ENCODE measurements at places on chromosomes 13 and 19.

- no peak for DNase-seq
Measured at GRCh38 chr19:48069435-48069834, 25.6 kb upstream of the CABP5 start.

DNA sequence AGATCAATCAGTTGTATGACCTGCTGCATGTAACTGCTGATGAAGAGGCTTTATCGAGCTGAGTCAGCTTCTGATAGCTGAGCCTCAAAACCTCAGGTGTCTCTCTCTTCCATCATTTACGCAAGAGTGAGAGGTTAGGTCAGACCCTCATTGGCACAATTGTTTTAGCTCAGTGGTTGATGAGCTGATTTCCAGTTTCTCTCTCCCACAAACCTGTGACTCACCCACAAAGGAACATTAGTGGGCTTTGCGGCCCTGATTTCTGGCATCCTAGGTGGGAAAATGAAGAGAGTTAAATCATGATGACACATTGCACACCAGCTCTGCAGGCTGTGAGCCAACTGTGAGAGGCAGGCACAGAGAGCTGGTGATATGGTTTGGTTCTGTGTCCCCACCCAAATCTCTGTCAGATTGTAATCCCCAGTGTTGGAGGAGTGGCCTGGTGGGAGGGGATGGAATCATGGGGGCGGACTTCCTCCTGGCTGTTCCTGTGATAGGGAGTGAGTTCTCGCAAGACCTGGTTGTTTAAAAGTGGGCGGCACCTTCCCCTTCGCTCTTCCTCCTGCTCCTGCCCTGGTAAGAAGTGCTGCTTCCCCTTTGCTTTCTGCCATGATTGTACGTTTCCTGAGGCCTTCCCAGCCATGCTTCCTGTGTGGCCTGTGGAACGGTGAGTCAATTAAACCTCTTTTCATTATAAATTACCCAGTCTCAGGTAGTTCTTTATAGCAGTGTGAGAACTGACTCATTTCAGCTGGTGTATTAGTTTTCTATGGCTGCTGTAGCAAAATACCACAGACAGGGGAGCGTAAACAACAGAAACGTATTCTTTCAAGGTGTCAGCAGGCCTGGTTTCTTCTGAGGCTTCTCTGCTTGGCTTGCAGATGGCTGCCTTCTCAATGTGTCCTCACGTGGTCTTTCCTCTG lies 33.5 kb upstream of the TMTC4 start:
- DNase-seq, result no peak

DNA sequence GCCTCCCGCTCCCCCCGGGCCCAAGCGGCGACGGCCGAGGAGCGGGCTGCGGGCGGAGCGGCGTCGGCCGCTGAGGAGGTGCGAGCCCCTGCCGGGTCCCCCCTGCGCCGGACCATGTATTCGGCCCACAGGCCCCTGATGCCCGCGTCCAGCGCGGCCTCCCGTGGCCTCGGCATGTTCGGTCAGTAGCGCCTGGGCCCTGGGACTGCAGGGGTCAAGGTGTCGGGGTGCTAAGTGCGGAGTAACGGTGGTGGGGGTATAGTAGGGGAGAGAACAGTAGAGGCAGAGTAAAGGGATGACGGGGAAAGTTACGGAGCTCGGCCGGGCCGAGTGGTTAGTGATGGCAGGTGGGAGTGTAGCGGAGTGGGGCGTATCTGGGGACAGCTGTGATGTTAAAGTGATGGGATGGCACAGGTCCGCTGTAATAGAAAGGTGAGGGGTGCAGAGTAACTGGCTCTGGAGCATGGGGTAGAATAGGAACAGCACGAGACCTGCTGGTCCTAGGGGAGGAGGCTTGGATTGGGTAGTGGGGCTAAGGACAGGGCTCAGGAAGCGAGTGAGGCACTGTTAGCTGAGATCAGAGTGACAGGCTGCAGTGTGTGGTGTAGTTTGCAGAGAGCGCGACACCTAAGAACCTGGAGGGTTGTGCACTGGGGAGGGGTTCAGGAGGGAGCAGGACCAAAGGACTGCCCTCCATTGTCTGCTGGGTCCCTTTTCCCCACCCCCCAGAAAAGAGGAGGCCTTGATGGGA lies 15.7 kb downstream of the CIC start:
- no peak for DNase-seq

GRCh38 chr13:18212873-18213272 lies 968.8 kb downstream of the TUBA3C start:
- no peak for DNase-seq

GRCh38 chr19:3433313-3433712 lies 47.0 kb downstream of the SMIM24 start:
- no peak for DNase-seq

DNA sequence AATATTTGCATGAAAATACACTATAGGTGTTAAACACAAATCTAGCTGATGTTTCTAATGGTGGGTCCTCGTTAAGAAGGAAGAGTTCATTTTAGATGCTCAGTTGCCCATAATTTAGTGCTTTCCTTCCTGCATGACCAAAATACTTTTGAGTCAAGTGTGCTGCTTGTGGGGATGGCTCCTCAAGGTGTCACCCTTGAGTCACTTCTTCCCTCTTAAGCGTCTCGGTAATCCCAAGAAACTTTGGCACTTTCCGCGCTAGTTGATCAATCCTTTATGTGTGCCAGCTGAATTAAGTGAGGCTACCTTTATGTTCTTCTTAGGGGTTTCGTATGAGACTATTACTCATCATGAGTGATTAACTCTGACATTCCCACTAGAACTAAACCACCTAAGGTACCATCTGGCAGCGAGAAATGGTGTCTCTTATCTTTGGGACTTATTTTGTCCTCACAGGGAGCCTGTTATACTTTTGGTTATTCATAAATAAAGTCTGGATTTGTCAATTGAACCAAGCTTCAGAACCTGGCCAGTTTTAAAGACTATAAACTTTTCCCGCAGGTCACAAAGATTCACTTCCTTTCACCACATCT lies 106.8 kb downstream of the NHLRC3 start:
- no peak for DNase-seq

- no peak for DNase-seq
Measured at GRCh38 chr13:63554157-63554556, 2138.5 kb upstream of the PCDH20 start.

- DNase-seq, result no peak
Measured at GRCh38 chr13:46173656-46174055, 8.3 kb downstream of the LCP1 start.

- no peak for DNase-seq
Measured at GRCh38 chr19:14222886-14223285, 16.9 kb upstream of the ADGRL1 start.

GRCh38 chr19:15629003-15629880 lies 11.5 kb upstream of the CYP4F3 start:
- DNase-seq, result peak; percentile 84

GRCh38 chr13:102323012-102323411 lies 78.8 kb downstream of the FGF14 start:
- no peak for DNase-seq

DNA sequence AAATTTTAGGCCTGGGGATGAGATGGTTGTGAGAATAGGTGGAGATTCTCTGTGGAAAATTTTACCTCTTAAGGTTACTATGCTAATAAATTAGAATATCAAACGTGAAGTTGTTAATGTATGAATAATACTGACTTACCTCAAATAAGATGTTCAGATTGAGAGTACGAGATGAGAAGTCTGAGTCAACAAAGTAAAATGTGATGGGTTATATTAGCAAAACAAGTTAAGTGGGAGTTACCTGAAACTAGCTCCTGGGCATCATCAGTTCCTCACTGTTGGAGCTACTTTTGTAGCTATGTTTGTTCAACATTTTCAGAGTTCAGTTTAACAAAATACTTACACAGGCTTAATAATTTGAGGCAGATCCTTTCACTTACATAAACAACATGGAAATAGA lies 108.6 kb downstream of the PIBF1 start:
- no peak for DNase-seq

DNA sequence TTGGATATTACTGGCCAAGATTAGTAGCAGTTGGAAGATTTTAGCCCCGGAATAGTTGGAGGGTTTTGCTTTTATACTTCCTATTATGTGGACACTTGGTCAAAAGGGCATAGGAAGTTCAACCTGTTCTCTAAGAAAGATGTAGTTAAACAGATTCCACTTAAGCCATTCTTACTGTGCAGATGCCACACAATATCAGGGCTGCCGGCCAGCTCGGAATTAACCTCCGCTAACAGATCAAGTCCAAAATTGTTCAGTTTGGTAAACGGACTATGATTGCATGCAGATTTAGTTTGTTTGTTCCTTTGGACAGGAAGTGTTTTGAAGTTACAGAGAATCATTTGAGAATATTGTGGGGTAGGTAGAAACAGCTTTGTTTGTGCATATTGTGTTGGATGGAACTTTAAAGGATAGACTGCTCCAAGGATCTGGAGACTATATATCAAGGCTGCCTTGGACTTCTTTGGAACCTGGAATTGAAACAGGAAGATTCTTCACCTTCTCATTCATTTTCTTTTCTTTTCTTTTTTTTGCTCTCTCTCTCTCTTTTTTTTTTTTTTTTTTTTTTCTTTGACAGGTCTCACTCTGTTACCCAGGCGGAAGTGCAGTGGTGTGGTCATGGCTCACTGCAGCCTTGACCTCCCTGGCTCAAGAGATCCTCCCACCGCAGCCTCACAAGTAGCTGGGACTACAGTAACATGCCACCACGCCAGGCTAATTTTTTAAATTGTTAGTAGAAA lies 5.0 kb upstream of the SPRY2 start:
- no peak for DNase-seq

DNA sequence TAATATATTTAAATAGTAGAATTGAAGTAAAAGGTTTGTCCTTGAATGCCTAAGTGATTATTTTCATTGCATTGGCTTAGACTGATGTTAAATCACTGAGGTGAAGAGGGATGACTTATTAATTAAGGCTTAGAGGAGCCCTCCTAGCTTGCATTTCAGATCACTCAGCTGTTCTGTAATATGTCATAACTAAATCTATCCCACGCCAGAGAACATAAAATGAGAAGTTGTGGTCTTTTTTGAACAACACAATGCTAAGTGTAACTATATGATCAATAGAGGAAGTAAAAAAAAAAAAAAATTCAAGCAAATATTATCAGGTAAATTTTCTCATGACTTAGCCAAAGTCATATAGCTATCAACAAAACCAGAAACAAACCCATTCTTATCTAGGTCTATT lies 752.2 kb downstream of the GPC5 start:
- no peak for DNase-seq

- DNase-seq, result no peak
Measured at GRCh38 chr13:49587311-49587847, 2.0 kb upstream of the RCBTB1 start.

GRCh38 chr19:35987571-35987896 lies 7.5 kb upstream of the SDHAF1 start:
- no peak for DNase-seq

DNA sequence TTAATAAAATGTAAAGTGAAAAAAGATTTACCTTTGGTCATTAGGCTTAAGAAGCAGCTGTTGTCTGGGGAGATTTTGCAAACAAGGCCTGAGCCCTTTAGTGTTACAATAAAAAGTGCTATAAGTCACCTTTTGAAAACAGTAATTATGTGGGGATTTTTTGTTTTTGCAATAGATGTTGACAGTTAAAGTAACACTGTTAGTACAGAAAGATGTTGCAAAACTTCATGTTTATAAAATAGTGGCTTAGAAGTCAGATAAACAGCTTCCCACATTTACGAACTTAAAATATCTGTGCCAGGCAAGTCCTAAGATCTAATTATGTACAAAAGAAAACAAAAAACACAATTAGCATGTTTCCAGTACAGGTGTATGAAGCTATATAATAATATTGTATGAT lies 138.0 kb upstream of the IRS2 start:
- DNase-seq, result no peak

GRCh38 chr13:23322353-23323336 lies 110.9 kb downstream of the SACS start:
- DNase-seq, result no peak

DNA sequence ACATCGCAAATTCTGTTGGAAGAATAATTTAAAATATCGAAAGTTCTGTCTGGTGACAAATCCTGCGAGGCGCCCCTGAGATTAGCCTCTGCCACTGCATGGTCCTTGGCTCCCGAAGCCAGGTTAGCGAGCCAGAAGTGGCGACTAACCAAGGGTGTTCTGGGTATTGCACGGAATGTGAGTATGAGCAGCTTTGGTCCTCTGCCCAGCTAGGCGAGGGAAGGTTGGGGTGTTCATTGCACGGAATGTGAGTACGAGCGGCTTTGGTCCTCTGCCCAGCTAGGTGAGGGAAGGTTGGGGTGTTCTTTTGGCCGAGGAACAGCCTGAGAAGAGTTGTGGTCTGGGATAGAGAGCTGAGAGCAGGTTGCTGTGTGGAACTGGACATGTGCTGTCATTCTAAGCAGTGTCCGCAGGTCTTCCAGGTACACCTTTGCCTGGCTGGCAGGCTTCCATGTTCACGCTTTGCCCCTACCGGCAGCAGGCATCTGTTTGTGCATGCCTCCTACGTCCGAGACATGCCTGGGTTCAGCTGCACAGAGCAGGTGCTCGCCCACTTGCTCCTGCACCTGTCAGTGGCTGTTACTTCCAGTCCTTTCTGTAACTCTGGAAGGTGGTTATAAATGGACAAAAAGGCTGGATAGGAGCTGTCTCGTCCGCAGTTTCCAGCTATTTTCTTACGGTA lies 18.3 kb upstream of the TEX29 start:
- no peak for DNase-seq

DNA sequence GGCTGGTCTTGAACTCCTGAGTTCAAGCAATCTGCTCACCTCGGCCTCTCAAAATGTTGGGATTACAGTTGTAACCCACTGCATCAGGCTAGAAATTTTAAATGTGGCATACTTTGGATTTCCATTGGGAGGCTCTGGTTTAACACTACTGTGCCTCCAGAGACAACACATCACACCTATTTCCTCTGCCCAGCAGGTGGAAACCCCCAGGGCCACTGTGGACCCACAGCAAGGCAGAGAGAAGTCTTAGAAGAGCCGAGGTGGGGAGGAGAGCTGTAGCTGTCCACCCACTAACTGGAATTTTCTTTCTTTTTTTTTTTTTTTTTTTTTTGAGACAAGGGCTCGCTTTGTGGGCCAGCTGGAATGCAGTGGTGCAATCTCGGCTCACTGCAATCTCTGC lies 39.4 kb downstream of the IER2 start:
- no peak for DNase-seq

DNA sequence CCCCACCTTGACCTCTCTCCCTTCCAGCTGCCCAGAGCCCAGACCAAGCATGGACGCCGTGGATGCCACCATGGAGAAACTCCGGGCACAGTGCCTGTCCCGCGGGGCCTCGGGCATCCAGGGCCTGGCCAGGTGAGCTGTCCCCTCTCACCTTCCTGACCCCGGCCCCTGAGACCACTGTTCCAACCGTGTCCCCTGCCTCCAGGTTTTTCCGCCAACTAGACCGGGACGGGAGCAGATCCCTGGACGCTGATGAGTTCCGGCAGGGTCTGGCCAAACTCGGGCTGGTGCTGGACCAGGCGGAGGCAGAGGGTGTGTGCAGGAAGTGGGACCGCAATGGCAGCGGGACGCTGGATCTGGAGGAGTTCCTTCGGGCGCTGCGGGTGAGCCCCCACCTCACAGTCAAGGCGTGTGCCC lies 312 bp downstream of the CAPS start:
- no peak for DNase-seq

DNA sequence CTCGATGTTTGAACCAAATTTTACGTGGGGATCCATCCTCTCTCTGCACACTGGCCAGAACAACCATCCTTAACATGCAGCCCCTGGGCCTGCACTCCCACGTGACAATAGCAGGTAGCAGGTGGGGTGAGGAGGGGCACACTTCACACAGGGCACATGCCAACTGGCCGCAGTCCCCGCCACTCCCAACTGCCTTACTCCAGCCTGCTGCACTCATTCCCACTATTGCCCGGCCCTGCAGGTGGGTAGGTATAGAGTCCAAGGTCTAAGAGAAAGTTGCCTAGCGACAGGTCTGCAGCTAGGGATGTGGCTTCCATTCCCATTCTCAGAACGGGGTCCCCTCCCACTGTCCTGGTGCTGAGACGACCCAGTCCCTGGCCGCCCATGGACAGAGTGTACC lies 18.0 kb downstream of the VRK3 start:
- DNase-seq, result no peak
